ENCODE measurements at places on chromosomes 12 and 14.

- DNase-seq: no peak
Measured at GRCh38 chr12:30448038-30448437, 247.6 kb downstream of the IPO8 start.

GRCh38 chr12:43111608-43112007 lies 440.4 kb downstream of the ADAMTS20 start:
- no peak for DNase-seq

- no peak for DNase-seq
Measured at GRCh38 chr12:80946591-80946990, 8.9 kb upstream of the LIN7A start.

GRCh38 chr14:56172571-56172971 lies 54.4 kb downstream of the PELI2 start:
- no peak for DNase-seq

- DNase-seq: no peak
Measured at GRCh38 chr12:15851919-15852318, 30.3 kb upstream of the STRAP start.

GRCh38 chr14:78425330-78425729 lies 255.2 kb downstream of the NRXN3 start:
- no peak for DNase-seq

DNA sequence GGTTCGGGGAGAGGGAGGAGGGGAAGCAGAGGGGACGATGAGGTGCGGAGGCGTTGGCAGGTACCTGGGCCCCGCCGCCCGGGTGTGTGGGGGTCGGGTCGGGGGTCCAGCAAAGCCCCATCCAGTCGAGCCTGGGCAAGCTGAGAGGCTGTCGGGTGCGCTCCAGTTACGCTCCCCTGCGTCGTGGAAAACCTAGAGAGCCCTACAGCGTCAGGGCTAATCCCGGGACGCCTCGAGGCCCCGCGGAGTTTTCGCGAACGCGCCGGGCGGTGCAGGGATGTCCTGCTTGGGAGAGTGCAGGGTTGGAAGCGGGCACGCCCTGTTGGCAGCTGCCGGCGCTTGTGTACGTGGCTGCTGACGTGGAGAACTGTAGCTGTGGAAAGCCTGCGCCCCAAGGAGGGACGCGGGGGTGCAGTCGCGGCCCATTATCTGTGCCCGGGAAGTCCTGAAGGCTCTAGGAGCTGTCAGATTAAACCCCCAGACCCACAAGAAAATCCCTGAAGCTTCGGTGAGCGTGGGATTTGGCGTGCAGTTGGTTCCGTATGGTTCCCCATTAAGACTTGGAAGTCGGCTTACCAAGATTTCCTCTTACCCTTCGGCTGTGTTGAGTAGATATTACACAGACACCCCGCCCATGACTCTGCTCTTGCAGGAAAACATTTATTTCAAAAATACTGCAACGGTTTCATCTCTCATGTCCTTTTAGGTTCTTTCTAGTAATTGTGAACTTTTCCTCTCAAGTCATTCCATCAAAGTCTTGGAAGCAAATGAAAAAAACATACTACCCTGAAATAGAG lies 11.3 kb upstream of the SLC38A2 start:
- peak; percentile 58 for DNase-seq

- no peak for DNase-seq
Measured at GRCh38 chr12:51108136-51108535, 24.7 kb upstream of the CSRNP2 start.

GRCh38 chr12:40192704-40193255 lies 32.0 kb upstream of the LRRK2 start:
- DNase-seq: no peak

GRCh38 chr14:99792551-99793212 lies 531 bp upstream of the EML1 start:
- no peak for DNase-seq

DNA sequence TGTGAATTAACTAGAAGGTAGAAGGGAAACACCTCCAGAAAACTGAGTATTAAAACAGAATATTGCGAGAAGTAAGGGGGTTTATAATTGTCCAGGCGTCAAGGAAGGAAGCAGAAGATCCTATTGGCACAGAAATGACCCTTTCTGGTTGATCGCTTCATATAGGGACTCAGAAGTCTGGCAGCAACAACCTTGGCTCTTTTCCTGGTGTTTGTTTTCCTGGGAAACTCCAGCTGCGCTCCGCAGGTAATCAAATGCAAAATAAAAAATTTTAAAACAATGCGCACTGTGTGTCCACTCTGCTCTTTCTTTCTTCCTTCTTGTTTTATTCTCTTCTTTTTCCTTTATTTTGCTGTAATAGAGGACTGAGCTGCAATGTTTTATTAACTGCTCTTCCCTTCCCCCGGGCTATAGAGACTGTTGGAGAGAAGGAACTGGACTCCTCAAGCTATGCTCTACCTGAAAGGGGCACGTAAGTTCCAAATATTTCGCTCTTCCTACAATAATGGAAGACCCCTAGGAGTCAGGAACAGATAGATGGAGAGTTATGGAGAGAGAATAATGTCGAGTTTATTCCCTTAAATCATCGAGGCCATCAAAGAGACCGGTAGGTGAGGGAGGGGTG lies 737 bp downstream of the SPX start:
- DNase-seq: no peak

- DNase-seq: no peak
Measured at GRCh38 chr14:87705439-87705896, 287.5 kb downstream of the GALC start.

- peak; percentile 48 for DNase-seq
Measured at GRCh38 chr12:114903083-114903691, 219.2 kb upstream of the TBX3 start.

DNA sequence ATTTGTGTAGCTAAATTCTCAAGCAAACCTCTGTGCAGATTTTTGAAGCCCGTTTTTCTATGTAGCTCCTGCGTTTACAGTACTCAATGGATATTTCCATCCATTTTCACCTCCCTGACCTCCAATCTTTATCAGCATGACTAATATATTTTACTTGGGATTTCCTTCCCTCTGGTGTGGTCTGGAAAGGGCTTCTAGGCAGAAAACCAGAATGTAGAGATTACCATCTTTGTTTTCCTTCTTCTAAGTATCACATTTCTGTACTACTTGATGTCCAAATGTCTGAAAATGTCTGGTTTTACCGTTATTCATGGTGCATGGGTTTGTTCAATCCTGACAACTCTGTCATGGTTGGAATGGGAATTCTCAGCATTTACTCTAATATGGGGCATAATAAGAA lies 907.6 kb upstream of the FLRT2 start:
- no peak for DNase-seq

DNA sequence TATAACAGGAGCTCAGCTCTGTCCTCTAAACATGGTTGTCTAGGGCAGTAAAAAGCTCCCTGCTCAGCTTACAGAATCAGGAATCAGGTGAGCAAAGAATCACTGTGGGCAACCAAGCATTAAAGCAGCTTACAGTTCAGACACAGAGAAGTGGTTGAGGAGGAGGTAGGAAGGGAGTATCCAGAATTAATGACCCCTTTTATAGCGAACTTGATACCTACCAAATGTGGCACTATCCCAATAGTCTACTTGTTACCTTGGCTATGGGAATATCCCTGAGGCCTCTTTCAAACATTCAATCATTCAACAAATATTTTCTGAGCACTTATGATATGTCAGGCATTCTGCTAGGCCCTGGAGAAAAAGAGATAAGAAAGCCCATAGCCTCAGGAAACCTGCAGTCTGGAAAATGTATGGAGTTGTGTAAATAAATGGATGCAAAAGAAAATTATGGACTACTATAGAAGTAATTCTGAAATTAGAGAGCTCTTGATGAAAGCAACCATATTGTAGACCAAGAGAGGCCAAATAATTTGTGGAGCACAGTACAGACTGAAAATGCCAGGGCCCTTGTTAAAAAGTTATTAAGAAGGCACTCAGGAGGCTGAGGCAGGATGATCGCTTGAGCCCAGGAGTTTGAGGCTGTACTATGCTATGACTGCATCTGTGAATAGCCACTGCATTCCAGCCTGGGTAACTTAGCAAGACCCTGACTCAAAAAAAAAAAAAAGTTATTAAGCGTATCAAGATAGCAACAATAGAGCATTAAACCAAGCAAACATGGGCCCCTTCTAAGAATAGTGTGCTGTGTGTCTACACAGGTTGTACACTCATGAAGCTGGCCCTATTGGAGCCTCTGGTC lies 134.0 kb upstream of the CPSF6 start:
- DNase-seq: peak; percentile 70

DNA sequence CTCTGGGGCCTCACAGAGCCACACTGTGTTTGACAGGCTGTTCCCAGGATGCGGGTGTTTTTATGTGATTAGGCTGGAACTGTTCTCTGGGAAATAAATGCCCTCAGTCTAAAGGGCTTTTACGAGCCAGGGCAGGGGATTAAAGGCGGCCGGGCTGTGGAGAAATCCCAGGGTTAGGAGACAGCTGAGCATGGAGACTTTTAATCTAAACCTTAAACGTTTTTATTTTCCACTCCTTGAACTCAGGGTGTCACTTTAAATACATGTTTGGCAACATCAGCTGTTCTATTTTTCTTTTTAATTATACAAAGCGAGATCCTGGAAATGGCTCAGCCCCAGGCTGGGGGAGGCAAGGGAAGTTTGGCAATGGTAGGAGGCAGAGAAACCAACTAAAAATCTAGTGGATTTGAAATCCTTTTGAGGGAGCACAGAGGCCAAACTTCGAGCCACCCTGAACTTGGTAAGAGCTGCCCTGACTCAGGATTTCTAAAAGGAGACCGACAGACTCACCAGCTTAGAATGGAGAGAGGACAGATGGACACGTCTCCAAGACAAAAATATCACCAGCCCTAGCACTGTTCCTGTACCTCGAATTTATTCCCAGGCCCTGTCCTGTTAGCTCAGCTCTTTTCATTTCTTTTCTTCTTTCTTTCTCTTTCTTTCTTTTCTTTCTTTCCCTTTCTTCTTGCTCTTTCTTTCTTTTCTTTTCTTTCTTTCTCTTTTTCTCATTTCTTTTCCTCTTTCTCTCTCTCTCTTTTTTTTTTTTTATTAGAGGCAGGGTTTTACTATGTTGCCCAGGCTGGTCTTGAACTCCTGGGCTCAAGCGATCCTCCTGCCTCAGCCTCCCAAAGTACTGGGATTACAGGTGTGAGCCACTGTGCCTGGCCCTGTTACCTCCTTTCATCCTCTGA lies 15.8 kb upstream of the ORAI1 start:
- DNase-seq: no peak

DNA sequence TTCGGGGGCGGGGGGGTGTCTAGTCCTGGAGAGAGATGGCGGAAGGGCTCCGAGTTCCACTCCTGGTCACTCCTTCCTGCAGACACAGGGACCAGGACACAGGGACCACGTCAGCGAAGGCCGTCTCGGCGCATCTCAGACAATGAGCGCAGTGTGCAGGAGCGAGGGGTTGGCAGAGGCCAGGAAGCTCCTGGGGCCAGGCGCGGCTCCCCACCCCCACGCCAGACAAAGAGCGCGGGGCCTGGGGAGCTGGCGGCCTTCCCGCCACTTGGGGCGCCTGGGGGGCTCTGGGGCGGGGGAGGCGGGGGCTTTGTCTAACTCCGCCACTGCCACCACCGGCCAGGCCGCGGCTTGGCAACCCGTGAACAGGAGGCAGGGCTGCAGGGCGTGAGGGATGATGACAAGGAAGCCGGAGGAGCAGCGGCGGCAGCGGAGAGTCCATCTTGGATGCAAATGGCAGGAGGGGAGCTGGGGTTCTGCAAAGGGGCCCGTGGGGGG lies 2.2 kb downstream of the CDK2AP1 start:
- peak; percentile 91 for DNase-seq

DNA sequence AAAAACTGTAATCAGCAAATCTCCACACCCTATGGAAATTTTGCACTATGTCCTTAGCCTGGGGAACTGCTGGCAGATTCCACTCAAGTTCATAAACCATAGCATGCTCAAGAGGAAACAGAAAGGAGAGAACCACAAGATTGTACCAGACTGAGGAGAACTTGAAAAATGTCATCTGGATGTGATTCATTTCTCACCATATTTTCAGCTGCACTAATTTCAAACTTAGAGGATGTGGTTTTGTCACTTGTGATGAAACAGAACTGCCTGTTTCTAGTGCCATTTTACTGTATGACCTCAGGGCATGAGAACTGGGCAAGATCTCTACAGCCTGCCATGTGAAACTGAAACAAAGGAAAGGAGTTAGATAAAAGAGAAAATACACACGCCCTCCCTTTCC lies 1493.1 kb upstream of the FLRT2 start:
- DNase-seq: peak; percentile 53

- peak; percentile 64 for DNase-seq
Measured at GRCh38 chr12:122862872-122863701, 27.8 kb downstream of the HIP1R start.

DNA sequence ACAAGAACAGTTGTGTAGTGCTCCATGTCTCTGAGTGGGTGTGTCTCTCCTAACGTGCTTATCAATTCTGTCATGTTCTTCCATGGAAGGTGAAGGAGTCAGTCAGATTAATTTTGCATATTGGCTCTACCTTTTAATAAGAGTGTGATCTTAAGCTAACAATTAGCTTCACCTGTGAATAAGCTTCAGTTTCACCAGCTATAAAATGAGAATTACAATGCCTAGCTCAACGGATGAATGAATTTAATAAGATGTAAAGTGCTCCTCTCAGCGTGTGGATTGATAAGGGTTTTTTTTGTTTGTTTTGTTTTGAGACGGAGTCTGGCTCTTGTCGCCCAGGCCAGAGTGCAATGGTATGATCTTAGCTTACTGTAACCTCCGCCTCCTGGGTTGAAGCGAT lies 32.7 kb downstream of the CCDC175 start:
- DNase-seq: peak; percentile 80

DNA sequence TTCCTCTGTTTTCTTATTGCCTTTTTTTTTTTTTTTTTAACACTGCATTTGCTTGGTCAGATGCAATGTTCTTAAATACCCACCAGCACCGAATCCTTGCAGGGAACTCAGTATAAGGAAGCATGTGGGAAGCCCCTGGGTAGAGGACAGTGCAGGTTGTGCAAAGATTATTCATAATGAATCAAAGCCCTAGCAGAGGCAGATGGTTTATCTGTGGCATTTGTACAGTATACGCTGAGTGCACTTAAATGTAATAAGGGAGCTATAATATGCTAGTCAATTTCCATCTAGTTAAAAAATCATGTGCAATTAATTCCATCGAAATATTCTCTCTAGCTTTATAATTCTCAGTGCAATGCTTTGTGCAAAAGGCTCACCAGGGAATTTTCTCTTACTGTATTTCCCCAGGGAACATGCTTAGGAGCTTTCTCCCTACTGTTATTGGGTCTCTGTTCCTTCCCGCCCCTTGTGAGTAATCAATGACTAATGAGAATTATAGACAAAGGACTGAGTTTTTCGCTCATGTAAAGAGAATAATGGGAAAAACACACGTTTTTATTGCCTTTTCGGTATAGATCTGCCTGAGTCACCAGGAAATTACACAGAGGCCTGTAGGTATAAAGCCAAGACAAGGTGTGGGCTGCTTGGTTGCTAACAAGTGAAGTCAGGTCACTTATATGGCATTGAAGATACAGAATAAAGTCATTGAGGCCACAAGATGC lies 1214.3 kb upstream of the TMEM132C start:
- no peak for DNase-seq

- no peak for DNase-seq
Measured at GRCh38 chr12:48034835-48035805, 30.8 kb upstream of the COL2A1 start.

DNA sequence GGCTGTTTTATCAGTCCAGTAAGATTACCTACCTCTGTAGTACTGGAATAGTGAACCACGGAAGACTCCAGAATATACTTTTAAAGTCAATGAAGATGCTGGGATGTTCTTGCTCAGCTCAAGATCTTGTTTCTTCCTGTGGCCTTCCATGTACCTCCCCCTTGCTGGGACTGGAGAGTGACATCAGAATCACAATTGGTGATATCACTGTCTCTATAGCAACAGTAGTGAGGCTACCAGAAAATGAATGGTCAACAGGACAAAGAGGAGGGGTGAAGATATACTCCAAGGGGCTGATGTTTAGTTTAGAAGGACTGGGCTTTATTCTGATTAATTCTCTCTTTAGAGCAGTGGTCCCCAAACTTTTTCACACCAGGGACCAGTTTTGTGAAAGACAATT lies 3.8 kb downstream of the AKAP3 start:
- DNase-seq: no peak

All from DMS79 (cell line).